Central memory CD4-positive, alpha-beta T cell (primary cell): ENCODE measurements at places on chromosomes 12 and 14.
A peak's percentile ranks its signal among the peaks of the same experiment; 100 is the strongest.

- DNase-seq = peak; percentile 36
Observed at GRCh38 chr14:103391048-103391447, 5.8 kb downstream of the MARK3 start.

- no peak for DNase-seq
Observed at GRCh38 chr14:42299692-42300091, 693.0 kb downstream of the LRFN5 start.

GRCh38 chr12:109202770-109203169 is 86.4 kb downstream of the ACACB start:
- no peak for DNase-seq

GRCh38 chr14:93299866-93300265 is 33.0 kb downstream of the BTBD7 start:
- no peak for DNase-seq

GRCh38 chr14:98309591-98309990 is 962.4 kb downstream of the BCL11B start:
- no peak for DNase-seq
